ENCODE measurements at places on chromosomes 12 and 14.

GRCh38 chr12:39224971-39225370 is 217.9 kb downstream of the KIF21A start:
- DNase-seq = no peak

- DNase-seq = no peak
Measured at GRCh38 chr12:26229910-26230309, 34.5 kb downstream of the SSPN start.

DNA sequence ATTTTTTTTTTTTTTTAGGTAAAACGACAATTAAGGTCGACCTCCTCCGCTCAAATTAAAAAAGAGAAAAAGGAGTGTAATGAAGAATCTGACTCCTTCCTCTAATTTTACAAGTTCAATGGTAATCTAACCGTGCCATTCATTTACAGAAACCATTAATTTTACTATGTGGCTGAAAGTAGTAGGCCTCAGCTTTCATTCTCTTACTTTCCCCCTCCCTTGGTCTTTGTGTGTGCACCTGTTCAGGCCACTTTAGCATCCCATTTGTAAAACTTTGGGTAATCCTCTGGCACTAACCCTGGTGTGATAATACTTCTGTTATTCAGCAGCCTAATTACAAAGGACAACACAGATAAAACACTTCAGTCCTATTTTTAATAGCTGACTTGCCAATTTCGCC is 128.1 kb downstream of the ASCL1 start:
- DNase-seq = no peak

DNA sequence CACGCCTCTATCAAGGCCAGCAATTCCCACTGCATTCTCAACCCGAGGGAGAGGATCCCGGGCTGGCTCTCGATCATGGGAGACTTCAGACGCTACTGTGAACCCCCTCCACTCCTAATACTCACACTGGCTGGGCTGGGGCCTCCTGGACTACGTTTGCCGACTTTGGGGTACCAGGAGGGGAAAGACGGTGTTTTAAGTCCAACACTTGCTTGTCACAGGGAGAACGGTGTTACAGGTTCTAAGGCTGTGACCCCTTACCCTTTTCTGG is 463 bp downstream of the NACA start:
- DNase-seq = no peak

GRCh38 chr14:23469906-23470403 is 452 bp downstream of the NGDN start:
- DNase-seq = no peak

GRCh38 chr12:124191024-124191359 is 103.9 kb upstream of the RFLNA start:
- DNase-seq = no peak

- DNase-seq = no peak
Measured at GRCh38 chr12:9346866-9347327, 138.7 kb upstream of the PZP start.

DNA sequence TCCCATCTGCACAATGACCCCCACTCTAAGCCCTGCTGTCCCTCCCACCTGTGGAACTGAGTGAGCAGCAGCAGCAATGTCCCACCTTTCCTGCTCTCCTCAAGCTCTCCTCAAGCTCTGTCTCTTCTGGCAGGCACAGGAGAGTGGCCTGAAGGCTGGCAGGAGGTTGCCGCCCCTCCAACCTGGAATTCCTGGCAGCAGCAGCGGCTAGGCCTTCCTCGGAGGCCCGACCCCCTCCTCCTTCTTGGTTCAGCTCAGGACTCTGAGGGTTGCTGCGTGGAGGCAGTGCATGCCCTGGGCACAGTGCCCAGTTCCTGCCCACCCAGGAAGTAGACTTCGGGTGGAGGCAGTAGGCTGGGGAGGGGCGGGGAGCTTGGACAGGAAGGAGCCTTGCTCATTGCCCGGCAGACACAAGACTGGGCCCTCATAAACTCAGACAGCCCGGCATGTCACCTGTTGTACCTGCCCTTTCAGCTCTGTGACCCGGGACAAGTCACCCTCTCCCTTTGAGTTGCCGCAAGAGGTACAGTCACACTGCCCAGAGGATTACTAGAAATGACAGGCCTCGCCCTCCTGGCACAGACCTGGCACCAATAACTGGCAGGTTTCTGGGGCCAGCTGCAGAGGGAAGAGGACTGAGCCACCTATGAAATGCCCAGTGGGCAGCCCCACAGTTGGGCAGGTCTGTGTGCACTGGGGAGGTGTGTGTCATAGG is 2.1 kb upstream of the SERPINA1 start:
- no peak for DNase-seq

DNA sequence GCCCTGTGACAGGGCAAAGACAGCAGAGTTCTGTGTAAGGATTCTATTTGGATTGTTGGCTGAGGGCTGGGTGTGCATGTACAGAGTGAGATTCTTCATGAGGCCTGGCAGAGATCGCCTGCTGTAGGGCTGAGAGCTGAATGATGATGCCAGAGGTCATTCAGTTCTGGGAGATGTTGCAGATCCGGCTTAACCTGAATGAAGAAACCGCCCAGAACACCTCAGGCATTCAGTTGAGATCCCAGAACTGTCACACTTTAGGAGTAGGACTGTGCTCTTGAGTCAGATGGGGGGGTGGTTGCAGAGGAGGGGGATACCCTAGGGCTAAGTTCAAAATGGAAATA is 5.8 kb upstream of the EVL start:
- no peak for DNase-seq

DNA sequence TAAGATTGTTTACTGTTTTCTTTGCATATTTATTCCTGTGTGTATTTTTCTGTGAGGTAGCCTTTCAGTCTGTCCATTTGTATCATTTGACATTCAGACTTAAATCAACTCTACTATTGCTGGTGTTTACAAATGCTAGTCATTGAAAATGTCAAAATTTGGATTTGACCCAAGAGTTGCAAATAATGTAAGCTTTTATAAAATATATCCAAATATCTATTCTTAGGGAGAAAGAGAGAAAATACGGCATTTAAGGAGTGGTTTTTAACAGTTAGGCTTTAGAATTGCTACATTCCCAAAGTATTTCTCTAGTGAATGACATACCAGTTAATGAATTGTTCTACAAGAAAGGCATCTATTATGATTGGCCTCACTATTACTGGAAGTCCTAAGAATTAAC is 37.9 kb downstream of the FRS2 start:
- DNase-seq = no peak

GRCh38 chr14:69591317-69591716 is 16.6 kb upstream of the CCDC177 start:
- DNase-seq = no peak

DNA sequence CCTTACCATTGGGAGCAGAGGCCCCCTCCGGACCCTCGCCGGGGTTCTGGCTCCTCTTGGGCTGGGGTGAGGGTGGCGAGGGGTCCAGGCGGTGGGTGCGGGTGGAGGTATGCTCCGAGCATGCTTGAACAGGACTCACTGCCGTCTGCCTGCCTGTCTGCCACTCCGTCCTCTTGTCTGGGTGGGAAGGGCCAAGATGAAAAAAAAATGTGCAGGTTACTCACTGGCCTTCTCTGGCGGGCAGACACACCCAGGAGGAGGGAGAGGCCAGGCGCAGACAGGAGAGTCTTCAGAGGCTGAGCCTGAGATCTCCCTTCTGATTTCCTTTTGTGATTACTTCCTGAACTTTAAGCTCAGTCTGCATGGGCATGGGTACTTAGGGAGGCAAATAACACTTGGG is 76.1 kb downstream of the STON2 start:
- no peak for DNase-seq

- DNase-seq = no peak
Measured at GRCh38 chr12:46246021-46246700, 22.7 kb downstream of the SLC38A1 start.

GRCh38 chr12:58889557-58889956 is 30.7 kb downstream of the LRIG3 start:
- DNase-seq = no peak

GRCh38 chr12:117897372-117898161 is 71.2 kb downstream of the KSR2 start:
- DNase-seq = no peak

GRCh38 chr12:46919666-46920400 is 94.0 kb upstream of the SLC38A4 start:
- no peak for DNase-seq

- no peak for DNase-seq
Measured at GRCh38 chr12:51971679-51972421, 20.4 kb downstream of the ACVR1B start.

DNA sequence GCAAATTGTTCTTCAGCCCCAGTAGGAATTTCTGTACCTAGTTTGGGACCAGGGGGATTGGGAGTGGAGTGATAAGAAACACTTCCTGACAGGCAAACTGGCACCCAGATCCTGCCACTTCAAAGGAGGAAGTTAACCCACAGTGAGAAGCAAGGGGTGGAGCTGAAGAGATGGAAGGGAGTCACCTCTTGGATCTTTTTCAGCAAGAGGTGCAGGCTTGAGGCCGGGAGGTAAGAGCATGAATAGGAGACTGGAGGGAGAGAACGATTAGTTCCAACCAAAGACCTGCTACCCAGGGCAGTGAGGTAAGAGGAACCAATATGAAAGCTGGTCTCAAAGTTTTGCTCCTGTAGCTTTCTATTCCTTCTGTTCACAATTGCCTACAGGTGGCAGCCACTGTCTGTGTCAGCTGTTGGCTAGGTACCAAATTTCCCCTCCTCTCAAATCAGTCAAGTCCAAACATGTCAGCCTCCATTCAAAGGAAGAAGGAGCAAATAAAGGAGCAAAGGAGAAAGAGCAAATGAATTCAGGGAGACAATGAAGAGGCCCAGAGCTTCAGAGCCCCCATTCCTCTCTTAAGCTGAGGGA is 14.9 kb upstream of the TAC3 start:
- no peak for DNase-seq

- DNase-seq = no peak
Measured at GRCh38 chr12:24900196-24900595, 48.7 kb downstream of the BCAT1 start.

DNA sequence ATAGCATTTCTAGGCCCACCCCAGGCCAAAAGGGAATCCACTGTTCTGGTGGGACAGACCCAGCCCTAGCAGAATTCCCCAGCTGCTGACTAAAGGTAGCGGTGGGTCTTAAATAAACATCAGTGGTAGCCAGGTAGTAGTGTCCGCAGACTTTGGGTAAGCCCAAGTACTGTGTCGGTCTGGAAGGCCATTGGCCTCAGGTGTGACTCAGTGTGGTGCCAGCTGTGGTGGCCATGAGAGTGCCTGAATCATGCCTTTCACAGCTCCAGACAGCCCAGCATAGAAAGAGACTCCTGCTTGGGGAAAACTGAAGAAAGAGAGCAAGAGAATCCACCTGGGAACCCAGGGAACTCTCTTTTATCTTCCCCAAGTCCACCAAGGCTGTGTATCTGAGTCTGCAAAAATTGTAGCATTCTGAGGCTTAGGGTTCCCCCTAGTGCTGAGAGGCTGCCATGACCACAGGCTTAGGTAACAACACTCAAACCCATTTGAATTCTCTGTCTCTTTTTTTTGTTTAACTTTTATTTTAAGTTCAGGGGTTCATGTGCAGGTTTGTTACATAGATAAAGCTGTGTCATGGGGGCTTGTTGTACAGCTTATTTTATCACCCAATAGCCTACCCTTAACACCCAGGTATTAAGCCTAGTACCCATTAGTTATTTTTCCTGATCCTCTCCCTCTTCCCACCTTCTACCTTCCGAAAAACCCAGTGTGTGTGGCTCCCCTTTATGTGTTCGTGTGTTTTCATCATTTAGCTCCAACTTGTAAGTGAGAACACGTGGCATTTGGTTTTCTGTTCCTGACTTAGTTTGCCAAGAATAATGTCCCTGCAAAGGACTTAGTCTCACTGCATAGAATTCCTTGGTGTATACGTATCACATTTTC is 16.7 kb upstream of the CD163L1 start:
- no peak for DNase-seq

- DNase-seq = no peak
Measured at GRCh38 chr12:112538740-112539139, 120.0 kb downstream of the PTPN11 start.

- DNase-seq = no peak
Measured at GRCh38 chr14:72535485-72535884, 358.4 kb downstream of the DPF3 start.

GRCh38 chr14:46384611-46385010 is 267.0 kb downstream of the RPL10L start:
- DNase-seq = no peak

DNA sequence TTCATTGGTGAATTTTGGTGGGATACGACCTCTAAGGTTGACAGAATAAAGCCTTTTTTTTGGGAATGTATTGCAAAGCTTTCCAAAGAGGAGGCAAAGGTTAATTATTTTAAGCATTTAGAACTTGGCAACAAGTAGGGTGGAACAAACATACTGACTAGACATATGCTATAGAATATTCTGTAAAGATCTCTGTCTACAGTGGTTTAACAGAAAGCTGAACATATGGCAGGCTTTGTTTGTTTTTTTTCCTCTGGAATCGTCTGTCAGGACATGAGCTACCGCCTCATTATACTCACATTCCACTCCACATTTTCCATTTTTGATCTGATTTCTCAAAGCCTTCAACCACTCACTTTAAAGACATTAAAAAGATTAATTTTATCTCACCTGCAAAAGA is 153.4 kb upstream of the PELI2 start:
- DNase-seq = no peak

GRCh38 chr12:47403681-47404080 is 302.1 kb downstream of the RPAP3 start:
- no peak for DNase-seq

- DNase-seq = no peak
Measured at GRCh38 chr12:109347589-109347988, at the start of gene MYO1H. MYO1H (plus strand) TSS chr12:109347900; CDS start chr12:109347961, 61 bp downstream.

DNA sequence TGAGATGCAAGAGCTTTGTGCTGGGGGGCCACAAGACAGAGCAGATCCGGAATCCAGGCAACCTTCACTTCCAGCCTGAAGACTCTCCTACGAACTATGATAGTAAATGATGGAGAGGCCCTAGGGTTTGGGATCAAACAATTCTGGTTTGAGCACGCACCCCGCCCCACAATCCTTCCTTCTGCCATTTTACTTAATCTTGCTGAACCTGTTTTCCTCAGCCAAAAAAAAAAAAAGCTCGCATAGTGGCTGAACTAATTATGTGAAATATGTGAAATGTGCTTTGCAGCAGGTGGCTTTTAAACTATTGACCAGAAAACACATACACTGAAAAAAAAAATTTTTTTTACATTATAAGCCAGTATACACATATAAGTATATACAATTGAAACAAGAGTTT is 667 bp upstream of the ITFG2 start:
- no peak for DNase-seq

- peak; percentile 48 for DNase-seq
Measured at GRCh38 chr12:43338848-43339526, 213.0 kb downstream of the ADAMTS20 start.

- no peak for DNase-seq
Measured at GRCh38 chr14:93012951-93013719, 90.2 kb downstream of the CHGA start.

DNA sequence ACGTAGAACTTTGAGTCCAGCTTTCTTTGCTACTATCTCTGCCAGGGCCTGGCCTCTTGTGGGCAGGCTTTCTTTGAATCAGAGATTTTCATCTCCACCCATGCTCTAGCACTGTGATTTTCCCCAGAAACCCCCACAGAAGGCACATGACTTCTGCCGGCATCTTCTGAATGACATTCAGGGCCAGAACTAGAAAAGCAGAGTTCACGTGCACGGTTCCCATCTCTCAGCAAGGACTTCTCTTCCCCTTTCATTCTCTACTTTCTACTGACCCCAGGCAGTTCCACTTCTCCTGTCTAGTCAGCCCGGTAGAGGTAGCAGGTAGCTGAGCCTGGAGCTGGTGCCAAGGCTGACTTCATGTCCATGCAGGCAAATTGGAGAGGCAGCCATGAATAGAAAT is 26.9 kb downstream of the BATF start:
- DNase-seq = no peak
